ENCODE measurements at places on chromosomes 3 and 15.

DNA sequence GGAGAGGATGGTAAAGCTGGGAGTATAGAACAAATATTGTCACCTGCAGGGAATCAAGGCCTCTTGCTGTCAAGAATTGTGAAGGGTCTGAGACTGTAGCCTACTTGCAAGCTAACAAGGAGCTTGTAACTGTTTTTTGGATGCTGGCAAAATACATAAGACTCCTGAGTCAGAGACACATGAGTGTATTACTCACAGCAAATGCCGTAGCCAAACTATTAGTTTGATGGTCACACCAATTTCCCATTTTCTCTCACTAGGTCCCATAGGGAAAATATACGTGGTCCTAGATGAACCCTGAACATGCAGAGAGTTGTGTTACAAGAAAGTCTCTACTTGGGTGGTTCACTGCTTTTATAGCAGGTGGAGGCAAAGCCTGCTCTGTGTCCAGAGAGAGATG is 44.7 kb upstream of the LIPC start:
- DNase-seq = no peak

- DNase-seq = no peak
Measured at GRCh38 chr3:197667968-197668367, 68.7 kb downstream of the RUBCN start.

- DNase-seq = no peak
Measured at GRCh38 chr3:155334914-155335723, 41.6 kb upstream of the STRIT1 start.

GRCh38 chr15:82228750-82229149 is 33.8 kb downstream of the EFL1 start:
- no peak for DNase-seq

DNA sequence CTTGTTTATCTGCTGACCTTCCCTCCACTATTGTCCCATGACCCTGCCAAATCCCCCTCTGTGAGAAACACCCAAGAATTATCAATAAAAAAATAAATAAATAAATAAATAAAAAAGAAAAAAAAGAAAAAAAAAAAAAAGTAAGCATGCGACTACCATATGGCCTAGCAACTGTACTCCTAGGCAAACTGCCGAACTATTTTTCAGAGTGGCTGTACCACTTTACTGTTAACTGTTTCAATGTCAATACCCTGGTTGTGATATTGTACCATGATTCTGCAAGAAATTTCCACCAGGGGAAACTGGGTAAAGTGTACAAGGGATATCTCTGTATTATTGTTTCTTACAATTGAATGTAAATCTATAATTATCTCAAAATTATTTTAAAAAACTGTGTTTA is 41.3 kb upstream of the MAP4 start:
- DNase-seq = no peak

DNA sequence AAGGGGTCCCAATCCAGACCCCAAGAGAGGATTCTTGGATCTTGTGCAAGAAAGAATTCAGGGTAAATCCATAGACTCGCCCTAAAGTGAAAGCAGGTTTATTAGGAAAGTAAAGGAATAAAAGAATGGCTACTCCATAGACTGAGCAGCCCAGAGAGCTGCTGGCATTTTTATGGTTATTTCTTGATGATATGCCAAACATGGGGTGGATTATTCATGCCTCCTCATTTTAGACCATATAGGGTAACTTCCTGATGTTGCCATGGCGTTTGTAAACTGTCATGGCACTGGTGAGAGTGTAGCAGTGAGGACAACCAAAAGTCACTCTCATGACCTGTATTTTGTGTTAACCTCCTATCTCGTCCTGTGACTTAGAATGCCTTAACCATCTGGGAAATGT is 142.2 kb downstream of the DOCK3 start:
- DNase-seq = no peak

DNA sequence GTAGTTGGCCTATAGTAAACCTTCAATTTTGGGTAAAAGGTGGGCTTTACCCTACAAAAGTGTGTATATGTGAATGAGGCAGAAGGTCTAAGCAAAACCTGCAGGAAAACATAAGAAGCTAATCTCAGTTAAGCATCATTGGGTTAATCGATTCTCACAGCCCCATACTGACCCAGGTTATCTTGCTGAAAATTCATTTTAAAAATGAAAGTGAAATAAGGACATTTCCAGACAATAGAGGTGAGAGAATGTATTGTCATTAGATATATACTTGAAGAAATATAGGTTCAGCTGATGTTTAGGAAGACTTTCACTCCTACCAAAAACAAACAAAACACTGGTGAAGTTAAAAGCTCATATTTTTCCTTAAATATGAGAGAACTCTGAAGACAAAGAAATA is 85.6 kb downstream of the MCF2L2 start:
- DNase-seq = no peak

- DNase-seq = no peak
Measured at GRCh38 chr15:93562395-93563123, 473.5 kb upstream of the RGMA start.

DNA sequence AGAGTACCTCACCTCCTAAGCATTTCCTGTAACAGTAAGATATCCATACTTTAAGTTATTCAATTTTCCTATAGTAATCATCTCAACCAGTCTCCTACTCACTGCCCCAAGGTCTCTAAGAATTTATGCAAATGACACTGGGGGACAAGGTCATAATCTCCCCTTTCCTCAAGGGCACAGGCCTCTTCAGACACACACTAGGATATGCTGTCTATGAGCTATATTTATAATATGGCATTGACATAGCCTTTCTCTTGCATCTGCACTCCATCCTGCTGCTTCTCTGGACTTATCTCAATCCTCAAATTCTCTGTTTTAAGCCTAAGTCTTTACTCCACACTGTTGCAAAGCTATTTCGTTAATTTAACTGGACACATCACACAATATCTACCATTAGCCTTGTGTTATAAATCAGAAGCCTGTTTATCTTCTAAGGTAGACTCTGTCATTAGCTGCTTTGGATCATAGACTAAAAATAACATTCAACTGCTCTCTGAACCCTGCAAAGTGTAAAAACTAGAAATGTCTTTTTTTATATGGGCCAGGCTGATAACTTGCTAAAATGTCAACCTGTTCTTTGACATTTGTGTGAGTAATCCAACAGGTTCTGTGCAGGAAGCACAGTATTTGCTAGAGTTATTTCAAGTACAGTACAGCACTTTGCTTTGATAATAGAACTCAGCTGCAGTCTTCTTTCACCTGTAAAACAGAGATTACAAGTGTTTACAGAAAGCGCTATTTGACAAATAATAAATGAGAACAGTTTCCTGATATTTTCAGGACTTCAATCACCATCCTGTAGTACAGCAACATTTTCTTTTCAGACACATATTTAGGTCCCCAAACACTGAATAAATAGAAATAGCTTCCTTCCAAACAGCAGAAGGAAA is 17.8 kb upstream of the SEC62 start:
- DNase-seq = no peak

- no peak for DNase-seq
Measured at GRCh38 chr15:77557564-77557963, 75.1 kb downstream of the LINGO1 start.

GRCh38 chr3:116301422-116301821 is 143.9 kb downstream of the LSAMP start:
- DNase-seq = no peak

DNA sequence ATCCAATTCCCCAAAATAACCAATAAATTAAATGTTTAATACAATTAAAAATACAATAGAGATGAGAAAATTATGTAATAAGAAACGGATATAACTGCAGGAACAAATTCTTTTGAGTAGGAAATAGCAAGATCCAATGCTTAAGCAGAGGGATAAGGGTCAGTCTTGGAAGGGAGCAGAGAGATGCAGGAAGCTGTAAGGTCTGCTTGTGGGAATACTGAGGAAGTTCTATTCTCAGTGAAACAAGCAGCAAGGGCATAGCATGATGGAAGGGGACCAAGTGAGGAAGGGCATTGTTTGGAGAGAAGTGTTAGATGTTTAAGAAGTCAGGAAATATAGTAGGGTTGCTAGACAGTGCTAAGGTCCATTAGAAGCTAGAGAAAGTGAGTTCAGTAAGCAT is 409.0 kb downstream of the TBC1D5 start:
- no peak for DNase-seq

Data from stimulated activated CD4-positive, alpha-beta T cell treated with anti-CD3 and anti-CD28 coated beads, TNF-alpha, amount 100 ng/mL, for 48 hours (primary cell).